Stimulated activated CD8-positive, alpha-beta memory T cell treated with anti-CD3 and anti-CD28 coated beads, Interleukin-15, amount 100 ng/mL, for 48 hours (primary cell): ENCODE measurements at places on chromosomes 7 and 10.

- DNase-seq, result no peak
Observed at GRCh38 chr10:125037145-125037877, 95.4 kb downstream of the ZRANB1 start.

DNA sequence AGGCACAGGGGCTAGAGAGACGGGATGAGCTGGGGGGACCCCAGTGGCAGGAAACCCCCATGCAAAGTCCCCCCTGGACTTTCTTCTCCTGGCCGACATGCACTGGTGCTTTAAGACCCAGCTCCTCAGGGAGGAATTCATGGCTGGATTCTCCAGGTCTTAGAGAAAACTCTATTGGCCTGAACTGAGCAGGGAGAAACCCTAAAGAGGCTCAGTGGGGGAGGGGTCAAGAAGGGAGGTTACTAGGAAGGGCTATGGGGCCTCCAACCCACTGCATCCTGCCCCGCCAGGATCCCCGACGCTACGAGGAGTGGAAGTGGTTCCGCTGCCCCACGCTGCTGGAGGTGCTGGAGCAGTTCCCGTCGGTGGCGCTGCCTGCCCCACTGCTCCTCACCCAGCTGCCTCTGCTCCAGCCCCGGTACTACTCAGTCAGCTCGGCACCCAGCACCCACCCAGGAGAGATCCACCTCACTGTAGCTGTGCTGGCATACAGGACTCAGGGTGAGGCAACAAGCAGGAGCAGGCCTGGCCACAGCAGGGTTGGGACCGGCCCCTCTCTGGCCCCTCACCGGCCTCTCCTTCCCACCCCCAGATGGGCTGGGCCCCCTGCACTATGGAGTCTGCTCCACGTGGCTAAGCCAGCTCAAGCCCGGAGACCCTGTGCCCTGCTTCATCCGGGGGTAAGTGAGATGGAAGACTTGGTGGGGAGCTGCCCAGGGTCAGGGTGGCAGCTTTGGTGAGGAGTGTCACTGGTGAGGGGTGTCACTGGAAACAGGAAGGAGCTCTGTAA, 13.8 kb downstream of the ATG9B start:
- no peak for DNase-seq

GRCh38 chr10:89100680-89101079, 106.4 kb downstream of the CH25H start:
- no peak for DNase-seq

DNA sequence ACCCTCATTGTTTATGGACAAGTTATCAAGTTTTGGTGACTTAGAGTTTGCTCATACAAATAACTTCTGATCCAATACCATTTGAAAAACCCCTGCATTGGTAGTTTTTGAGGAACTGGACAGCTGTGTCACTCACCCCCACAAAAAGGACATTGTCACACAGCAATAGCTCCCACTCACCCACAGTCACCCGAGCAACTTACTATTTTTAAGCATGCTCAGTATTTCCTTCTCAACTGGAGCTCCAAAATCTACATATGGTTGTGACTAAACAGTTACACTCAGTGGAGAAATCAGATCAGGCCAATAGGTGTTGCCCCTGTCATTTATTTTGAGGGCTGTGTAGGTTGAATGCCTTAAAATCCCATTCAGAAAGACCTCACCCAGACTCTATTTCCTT, 165.2 kb upstream of the AUTS2 start:
- DNase-seq, result no peak

GRCh38 chr10:100972904-100973535, 3.7 kb downstream of the SEMA4G start:
- DNase-seq, result no peak

GRCh38 chr10:14844948-14845347, 6.8 kb downstream of the HSPA14 start:
- DNase-seq, result no peak

DNA sequence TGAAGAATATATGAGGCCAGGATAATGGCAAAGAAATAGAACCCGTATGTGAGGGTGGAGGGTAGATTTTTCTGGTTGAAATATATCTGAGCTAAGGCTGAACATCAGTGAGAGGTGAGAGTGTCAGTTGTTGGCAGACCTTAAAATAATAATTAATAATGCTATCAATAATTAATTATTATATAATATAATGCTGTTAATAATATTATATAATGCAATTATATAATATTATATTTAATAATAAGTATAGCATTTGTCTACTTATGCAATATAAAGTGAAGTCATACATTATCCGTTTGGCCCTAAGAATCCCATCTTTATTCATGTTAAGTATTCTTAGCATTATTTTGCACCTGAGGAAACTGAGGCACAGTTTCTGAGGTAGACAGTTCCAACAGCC, 269.9 kb upstream of the FZD8 start:
- DNase-seq, result no peak

- DNase-seq, result no peak
Observed at GRCh38 chr10:119049361-119049760, 19.8 kb downstream of the NANOS1 start.

DNA sequence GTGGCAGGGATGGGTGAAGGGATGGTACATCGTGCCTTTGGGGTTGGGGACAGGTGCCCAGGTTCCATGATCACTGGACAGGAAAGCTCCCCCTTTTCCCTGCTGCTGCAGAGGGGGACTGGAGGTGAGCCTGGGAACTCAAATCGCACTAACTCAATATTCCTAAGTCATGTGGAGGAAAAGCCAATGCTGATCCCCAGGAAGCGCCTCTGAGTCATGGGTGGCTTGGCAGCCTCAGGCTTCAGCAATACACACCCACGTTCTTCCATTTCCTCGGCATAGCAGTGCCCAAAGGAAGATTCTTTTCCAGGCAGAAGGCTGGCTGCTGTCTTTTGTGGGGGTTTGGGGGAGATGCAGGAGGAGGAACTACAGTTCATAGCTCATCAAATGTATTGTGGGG, 165.8 kb downstream of the CCDC3 start:
- DNase-seq, result no peak

- DNase-seq, result no peak
Observed at GRCh38 chr10:113965683-113966082, 78.0 kb upstream of the ADRB1 start.

DNA sequence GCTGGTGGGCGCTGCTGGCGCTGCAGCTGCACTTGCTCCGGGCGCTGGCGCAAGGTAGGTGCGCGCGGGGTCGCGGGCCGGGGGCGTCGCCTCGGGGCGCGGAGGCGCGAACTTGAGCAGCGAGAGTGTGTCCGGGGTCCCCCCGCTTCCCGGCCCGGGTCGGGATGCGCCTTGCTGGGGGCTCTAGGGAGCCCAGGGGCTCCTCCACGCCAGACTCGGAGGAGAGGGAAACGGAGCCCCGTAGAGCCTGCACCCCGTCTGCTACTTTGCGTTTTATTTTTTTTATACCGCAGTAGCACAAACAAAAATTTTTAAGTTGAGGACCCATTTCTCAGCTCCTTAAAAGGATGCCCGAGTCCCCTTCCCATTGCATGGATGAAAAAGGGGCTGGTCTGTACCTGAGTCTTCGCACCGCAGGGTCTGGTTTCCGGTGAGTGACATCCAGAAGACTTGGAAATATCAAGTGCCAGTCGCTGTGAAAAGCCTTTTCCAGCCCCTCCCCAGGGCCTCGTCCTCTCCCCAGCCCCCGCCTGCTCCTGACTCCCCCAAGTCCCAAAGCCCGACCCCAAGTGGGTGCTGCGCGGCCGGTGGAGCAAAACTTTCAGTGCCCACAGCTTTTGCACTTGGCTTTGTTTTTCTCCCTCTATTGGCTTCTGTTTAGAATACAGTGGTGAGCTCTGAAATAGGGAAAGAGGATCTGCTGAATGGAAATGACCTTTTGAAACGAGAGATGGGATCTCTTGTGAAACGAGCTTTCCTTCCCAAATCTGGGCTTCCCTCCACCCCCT, 973 bp downstream of the SDK1 start:
- no peak for DNase-seq

DNA sequence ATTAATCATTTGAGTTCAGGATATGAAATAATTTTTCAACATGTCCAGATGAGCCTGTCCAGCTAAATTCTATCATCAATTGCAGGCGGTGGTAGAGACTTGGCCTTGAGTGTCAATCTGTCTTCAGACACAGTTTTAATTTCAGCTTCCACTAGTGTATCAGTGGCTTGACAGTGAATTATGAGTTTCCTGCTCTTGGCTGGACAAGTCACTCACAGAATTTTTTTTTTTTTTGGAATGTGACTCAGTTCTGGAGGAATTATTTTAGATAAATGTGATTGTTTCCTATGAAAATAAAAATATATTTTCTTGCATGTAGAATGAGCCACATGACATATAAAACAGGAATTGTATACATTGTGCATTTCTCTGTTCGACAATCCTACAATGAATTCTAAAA, 319.9 kb upstream of the AKR1E2 start:
- DNase-seq, result no peak

DNA sequence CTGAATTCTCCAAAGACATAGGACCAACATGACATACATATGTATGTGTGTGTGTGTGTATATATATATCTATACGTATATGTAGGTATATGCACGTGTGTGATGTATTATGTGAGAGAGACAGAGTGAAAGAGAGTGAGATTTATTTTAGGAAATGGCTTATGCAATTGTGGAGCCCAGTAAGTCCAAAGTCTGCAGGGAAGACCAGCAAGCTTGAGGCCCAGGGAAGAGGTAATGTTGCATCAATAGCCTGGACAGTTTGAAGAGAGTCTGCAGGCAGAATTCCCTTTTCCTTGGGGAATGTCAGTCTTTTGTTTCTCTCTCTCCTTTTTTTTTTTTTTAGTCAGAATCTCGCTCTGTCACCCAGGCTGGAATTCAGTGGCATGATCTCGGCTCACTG, 33.0 kb upstream of the CARD11 start:
- DNase-seq, result no peak

- no peak for DNase-seq
Observed at GRCh38 chr10:84224411-84225028, 824 bp downstream of the LRIT2 start.

DNA sequence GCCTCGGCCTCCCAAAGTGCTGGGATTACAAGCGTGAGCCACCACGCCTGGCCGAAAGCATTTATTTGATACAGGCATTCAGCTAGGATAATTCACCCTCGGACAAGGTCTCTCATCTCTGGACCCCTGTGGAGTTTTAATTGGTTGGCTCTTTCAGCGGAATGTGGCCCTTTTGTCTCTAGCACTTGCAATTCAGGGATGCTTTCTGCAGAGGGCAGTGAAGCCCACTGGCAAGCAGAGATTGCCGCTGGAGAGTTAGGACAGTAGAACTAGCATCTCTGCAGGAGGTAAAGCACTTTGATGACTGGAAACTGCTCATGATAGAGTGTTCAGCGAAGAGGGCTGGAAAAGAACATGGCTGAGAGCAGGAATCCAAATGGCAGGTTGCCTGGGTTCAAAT, 62.0 kb downstream of the SUFU start:
- DNase-seq, result no peak

- DNase-seq, result no peak
Observed at GRCh38 chr7:117682681-117683385, 190.4 kb downstream of the CTTNBP2 start.

GRCh38 chr10:90751107-90751997, 106.5 kb downstream of the HTR7 start:
- DNase-seq, result no peak

- no peak for DNase-seq
Observed at GRCh38 chr10:69406302-69406811, 10.4 kb downstream of the TACR2 start.

- DNase-seq, result no peak
Observed at GRCh38 chr7:136079066-136079465, 101.9 kb upstream of the MTPN start.

GRCh38 chr7:65429642-65430343, 56.1 kb downstream of the ZNF92 start:
- no peak for DNase-seq

- no peak for DNase-seq
Observed at GRCh38 chr10:18501198-18501597, 150.2 kb downstream of the NSUN6 start.

GRCh38 chr10:116771101-116771958, 29.0 kb upstream of the HSPA12A start:
- DNase-seq, result no peak

GRCh38 chr7:142459551-142459963, 201.7 kb upstream of the PRSS58 start:
- no peak for DNase-seq

DNA sequence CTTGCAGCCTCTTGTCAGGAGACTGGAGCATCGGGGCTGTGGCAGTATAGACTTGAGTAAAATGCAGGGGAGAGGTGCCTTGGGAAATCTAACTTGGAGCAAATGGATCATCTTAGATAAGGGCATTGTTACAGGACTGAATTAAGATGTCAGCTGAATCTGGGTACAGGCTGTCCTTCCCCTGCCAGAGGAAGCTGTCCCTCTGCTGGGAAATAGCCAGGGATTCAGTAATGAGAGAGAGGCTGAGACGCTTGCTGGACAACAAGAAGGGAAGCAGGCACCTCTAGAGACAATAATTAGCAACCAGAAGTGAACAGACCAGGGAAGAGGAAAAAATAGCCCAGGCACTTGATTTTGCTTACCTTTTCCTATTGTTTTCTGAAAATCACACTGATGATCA, 20.7 kb upstream of the RAPGEF5 start:
- DNase-seq, result no peak

- no peak for DNase-seq
Observed at GRCh38 chr10:51342381-51342780, 268.1 kb downstream of the PRKG1 start.

- DNase-seq, result no peak
Observed at GRCh38 chr10:28679581-28680357, 2.4 kb downstream of the BAMBI start.

DNA sequence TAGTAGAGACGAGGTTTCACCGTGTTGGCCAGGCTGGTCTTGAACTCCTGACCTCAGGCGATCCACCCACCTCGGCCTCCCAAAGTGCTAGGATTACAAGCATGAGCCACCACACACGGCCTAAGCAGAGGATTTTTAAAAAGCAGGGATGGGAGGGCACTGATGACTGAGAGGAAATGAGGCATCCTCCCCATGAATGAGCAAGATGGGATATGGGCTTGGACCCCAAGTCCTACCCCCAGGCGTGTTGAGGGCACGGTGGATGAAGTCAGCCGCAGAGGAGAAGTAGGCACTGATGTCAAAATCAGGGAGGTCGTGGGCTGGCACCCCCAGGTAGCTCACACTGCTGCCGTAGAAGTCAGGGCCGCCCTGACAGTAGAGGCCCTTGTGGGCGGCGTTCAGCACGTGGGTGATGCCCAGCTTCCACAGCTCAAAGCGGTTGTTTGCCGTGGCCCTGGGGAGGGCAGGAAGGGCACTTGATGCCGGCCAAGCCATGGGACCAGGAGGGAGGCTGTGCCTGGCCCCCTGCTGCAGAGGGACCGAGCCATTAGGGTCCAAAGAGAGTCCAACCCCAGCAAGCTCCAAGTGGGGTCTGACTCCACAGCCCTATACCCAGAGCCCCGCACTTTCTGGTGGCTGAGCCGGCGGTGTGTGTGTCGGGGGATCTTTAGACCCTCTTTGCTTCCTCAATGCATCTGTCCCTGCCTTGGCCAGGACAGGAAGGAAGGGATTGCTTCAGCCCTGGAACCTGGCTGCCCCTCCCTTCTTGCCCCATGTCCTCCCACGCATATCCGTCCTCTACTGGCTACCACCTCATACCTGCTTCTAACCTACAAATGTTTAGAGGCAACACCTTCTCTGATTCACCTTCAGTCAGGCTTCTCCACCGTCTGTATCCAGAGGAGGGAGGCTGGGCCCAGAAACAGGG, 3.4 kb upstream of the SAMD8 start:
- no peak for DNase-seq

GRCh38 chr10:7335977-7336376, 74.9 kb downstream of the SFMBT2 start:
- no peak for DNase-seq

- DNase-seq, result no peak
Observed at GRCh38 chr10:23405540-23405939, 33.3 kb upstream of the OTUD1 start.
